Heart right ventricle (tissue), 16 donors: ENCODE measurements at places on chromosomes 6 and 20. TPM values are rescaled to one million over a fixed set of nuclear protein-coding genes. Genes with fewer than 3 reads are reported as not detected.

Gene RIPOR3
- polyA plus RNA-seq = 6.3 TPM

Gene ENPP3
- 0.22 TPM for polyA plus RNA-seq

Gene SLC26A8
- not detected for polyA plus RNA-seq

Gene SLC24A3
- 1.1 TPM for polyA plus RNA-seq

Gene CST9
- polyA plus RNA-seq = not detected

Gene OPN5
- 0.35 TPM for polyA plus RNA-seq

Gene RGS19
- 4.5 TPM for polyA plus RNA-seq

Gene SIRPD
- 0.17 TPM for polyA plus RNA-seq

Gene REM1
- polyA plus RNA-seq = 3.9 TPM

Gene FRK
- 2.2 TPM for polyA plus RNA-seq

Gene SLC13A3
- 0.61 TPM for polyA plus RNA-seq

Gene TRIM40
- polyA plus RNA-seq = not detected

Gene MLN
- not detected for polyA plus RNA-seq

Gene CALHM6
- polyA plus RNA-seq = 2.6 TPM

Gene PHF3
- 4.3 TPM for polyA plus RNA-seq
